ENCODE measurements at places on chromosomes 3 and 15. TPM values are rescaled to one million over a fixed set of nuclear protein-coding genes. Genes with fewer than 3 reads are reported as not detected.

- DNase-seq: no peak
These were observed 62.3 kb downstream of the CEP152 start for GRCh38 chr15:48748535-48748934.

- no peak for DNase-seq
These were observed 106.6 kb downstream of the SEMA5B start for GRCh38 chr3:122920986-122921385.

Gene NRROS
- 6.5 TPM for total RNA-seq

Gene TM4SF4
- total RNA-seq: 2.0 TPM

GRCh38 chr3:9214599-9214998 lies 34.8 kb downstream of the SRGAP3 start:
- DNase-seq: no peak

- DNase-seq: peak; percentile 79
These were observed 39.8 kb downstream of the IDH2 start for GRCh38 chr15:90062462-90062932.

- no peak for DNase-seq
These were observed 211.6 kb downstream of the MAGI1 start for GRCh38 chr3:65827076-65827475.

Gene XIRP1
- total RNA-seq: not detected

Gene GOLGA6L7
- not detected for total RNA-seq

Gene HRH1
- total RNA-seq: 4.2 TPM

Gene PODXL2
- 5.1 TPM for total RNA-seq
